Left hindlimb (tissue), 1 donor: ENCODE measurements at places on chromosomes 2 and 18.

DNA sequence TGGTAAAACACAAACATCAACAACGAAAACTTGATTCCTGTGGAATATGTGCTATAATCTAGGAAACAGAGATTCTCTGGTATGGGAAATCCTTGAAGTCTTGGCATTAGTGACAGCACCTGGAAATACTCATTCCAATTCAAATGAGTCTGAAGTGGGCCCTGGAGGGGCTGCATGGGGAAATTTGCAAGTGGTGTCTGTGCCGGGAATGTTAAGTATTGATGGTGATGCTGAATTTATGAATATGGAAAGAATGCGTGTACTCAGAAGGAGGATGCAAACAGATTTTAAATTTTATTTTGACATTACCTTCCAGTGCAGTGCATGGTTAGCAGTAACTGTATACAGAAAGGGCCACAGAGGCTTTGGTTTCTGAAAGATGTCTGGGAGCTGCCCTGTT lies 37.2 kb downstream of the PTPRM start:
- no peak for DNase-seq

- DNase-seq = no peak
Measured at GRCh38 chr2:86825693-86826381, 35.1 kb upstream of the CD8A start.

DNA sequence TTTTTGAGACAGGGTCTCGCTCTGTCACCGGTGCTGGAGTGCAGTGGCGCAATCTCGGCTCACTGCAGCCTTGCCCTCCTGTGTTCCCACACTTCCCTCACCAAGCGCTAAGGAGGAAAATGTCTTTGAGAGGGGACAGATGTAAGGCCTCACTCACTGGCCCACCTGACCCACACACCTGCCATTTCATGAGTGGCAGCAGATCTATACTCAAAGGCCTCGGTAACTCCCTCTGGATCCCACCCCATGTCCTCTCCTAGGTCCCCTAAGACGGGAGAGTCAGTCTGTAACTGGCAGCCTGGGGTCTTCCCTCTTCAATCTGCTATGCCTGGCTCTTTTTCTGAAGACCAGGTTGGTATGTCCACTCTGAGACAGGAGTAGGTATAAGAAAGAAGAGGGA lies 12.9 kb downstream of the TMEM247 start:
- DNase-seq = no peak

DNA sequence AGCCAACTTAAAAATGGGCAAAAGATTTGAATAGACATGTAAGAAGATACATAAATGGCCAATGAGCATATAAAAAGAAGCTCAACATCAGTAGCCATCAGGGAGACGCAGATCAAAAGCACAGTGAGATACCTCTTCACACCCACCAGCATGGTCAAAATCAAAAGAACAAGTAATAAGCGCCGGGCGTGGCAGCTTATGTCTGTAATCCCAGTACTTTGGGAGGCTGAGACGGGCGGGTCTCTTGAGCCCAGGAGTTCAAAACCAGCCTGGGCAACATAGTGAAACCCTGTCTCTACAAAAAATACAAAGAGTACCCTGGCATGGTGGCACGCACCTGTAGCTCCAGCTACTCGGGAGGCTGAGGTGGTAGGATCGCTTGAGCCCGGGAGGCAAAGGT lies 4.6 kb upstream of the CIB4 start:
- DNase-seq = no peak

- no peak for DNase-seq
Measured at GRCh38 chr18:58291131-58291530, 247.1 kb downstream of the NEDD4L start.

DNA sequence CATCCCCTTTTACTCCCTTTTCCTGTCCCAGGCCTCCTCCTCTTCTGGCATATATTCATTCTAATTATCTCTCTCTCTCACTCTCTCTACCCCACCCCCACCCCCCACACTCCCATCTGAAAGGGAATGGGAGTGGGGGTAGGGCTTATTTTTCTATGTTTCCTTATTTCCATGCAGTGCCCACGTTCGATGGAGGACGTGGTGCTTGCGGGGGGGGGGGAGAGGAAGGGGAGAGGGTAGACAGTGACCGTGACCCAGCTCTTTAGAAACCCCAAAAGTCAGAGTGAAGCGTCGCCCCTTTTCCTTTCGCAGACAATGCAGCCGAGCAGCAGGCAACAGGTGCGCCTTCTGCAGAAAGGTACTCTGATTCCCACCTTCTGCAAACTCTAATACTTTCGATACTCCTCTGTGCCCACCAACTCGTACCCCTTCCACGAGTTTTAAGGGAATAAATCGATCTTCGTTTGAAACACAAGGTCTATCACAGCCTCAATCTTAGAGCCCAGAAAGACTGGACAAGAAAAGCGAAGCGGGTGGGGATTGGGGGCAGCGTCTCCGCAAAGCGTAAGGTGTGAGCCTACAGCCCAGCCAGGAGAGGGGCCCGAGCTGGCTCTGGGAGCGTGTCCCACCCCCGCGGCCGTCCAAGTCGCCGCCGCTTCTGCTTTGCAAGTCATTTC lies 891 bp upstream of the NR4A2 start:
- DNase-seq = no peak

GRCh38 chr18:38752430-38752829 lies 1186.8 kb upstream of the CELF4 start:
- no peak for DNase-seq
